ENCODE measurements at places on chromosomes 7 and 10.

GRCh38 chr10:97411406-97411805 is 10.3 kb upstream of the RRP12 start:
- no peak for DNase-seq

GRCh38 chr10:128274938-128275337 is 148.7 kb upstream of the MKI67 start:
- no peak for DNase-seq

DNA sequence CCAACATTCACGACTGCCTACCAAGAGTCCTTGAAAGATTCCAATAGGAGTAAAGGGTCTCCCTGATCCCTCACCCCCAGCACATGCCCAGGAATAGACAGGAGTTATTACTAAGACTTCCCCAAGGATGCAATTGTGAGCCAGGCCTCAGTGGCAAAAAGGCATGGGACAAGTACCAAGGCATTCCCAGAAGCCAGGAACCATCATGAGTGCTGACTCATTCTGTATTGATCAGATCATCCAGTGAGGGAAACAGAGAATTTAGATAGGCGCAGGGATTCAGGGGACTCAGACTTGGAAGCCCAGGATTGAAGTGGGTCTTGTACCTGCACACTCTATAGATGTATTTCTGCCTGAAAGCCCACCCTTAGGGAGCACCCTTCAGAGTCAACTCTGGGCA is 21.2 kb downstream of the MBL2 start:
- no peak for DNase-seq

GRCh38 chr7:38830826-38831225 is 78.2 kb downstream of the VPS41 start:
- DNase-seq = no peak

All from stimulated activated CD4-positive, alpha-beta T cell treated with anti-CD3 and anti-CD28 coated beads, Interleukin-2, amount 100 ng/mL, for 24 hours (primary cell).